ENCODE measurements at places on chromosomes 5 and 9. TPM values are rescaled to one million over a fixed set of nuclear protein-coding genes. Genes with fewer than 3 reads are reported as not detected.

- peaks cover 35% of the 10 kb centered on the region for H3K4me1 ChIP-seq
- no peak for DNase-seq
- no peak overlapping the region for H3K4me3 ChIP-seq
- H3K27me3 ChIP-seq: no peaks in the 10 kb centered on the region
Observed at GRCh38 chr9:27150746-27151406, 41.9 kb downstream of the TEK start.

- DNase-seq: no peak
- H3K4me1 ChIP-seq: no peaks in the 10 kb centered on the region
- H3K4me3 ChIP-seq: no peak overlapping the region
- H3K27ac ChIP-seq: no peak overlapping the region
Observed at GRCh38 chr9:91403665-91404543, 19.7 kb downstream of the NFIL3 start.

DNA sequence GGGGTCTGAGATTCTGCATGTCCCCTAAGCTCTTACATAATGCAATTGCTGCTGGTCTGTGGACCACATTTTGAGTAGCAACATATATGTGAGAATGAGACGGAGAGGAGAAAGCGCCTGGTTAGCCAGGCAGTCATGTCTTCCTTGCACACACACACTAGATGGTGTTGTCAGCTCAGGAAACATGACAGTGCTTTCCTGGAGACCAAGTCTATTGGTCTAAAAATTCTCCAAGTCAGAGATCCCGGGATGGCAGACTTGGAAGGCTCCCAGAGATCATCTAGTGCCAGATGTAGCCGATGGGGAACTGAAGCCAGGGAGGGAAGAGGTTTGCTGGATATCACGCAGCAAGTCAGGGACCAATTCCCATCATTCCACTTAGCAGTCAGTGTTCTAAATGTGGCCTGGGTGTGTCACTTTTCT is 53.4 kb downstream of the GALNT12 start:
- no peaks in the 10 kb centered on the region for H3K36me3 ChIP-seq
- peak; percentile 92 for DNase-seq
- peak overlapping the region; percentile 64 for H3K27ac ChIP-seq

DNA sequence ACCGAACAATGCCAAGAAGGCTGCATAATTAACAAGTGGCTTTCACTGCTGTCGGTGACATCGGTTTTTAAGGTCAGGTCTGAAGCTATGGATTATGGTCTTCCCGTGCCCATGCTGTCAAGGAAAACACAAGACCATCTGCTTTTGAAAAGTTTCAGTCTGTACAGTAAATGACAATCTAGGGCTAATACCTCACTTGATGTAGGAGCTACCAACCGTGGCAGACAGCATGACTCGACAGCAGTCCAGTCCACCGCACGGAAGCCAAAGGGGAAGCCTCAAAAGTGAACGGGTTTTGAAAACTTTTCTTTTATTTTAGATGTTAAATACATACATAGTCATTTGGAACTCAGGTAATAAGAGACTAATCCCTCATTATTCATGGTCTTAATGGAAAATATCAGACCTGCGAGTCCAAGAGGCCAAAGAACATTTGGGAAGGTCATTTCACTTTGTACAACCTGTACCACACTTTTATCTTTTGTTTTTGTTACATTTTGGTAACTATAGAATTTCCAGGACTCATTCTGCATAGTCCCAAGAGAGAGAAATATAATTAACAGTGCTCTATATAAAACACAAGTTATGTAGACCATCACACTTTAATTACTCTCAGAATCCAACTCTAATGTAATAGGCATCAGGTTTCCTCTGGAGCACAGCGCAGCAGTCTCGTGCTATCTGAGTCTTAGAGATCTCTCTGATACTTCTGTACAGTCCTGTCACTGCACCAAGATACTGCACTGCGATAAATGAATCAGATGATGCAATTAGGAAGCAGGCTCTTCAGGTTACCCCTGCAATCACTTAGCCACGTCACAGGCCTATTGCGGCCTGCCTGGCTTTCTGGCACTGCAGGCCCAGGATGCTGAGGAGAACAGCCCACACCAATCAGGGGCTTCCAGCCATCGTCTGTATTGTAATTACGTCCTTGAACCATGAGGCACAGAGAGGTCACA is 184.9 kb downstream of the FANCC start:
- peak; percentile 46 for DNase-seq
- H3K27ac ChIP-seq: no peak overlapping the region
- H3K4me1 ChIP-seq: peaks cover 7% of the 10 kb centered on the region
- no peak overlapping the region for H3K4me3 ChIP-seq

DNA sequence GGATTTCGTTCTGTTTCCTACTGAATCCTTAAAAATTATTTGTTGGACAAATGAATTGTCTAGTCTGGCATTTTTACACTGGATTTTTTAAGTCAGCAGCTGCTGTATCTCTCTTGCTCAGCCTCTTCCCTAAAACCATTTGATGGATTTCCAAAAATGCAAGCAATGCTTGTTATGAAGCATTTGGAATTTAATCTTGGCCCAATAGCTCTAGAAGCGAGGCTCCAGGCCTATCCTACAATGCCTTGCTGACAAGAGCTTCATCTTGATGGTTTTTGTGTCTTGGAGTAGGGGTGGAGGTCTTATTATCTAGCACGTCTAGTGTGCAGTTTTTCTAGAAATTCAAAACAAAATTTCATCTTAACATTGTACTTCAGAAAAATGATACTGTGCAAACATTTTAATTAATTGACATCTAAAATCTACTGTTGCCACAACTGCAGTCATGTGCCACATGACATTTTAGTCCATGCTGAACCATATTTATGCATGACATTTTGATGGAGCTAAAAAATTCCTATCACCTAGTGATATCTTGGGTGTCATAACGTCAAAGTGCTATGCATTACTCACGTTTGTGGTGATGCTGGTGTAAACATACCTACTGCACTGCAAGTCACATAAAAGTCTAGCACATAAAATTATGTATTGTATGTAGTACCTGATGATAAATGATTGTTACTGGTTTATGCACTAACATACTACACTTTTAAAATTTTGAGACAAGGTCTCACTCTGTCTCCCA is 5.9 kb upstream of the RAD23B start:
- no peak for DNase-seq
- H3K4me3 ChIP-seq: no peak overlapping the region
- peak overlapping the region; percentile 25 for H3K27ac ChIP-seq
- H3K27me3 ChIP-seq: no peaks in the 10 kb centered on the region
- no peaks in the 10 kb centered on the region for H3K36me3 ChIP-seq

DNA sequence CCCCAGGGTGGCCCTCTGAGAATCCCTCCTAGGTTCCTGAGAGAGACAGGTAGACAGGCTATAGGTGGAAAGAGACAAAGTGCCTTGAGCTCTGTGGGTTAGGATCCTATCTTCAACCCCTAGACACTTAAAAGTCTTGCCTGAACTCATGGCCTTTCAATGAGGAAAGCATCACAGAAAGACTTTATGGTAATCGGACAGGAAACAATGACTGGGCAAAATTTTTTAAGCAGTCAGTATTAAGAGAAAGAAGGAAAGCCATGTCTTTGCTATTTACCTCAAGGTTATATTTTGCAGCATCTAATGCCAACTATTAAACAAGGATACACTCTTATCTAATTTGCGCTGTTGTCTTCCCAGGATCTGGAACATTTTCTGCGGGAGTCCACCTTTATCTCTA is 93.2 kb downstream of the PCSK1 start:
- no peaks in the 10 kb centered on the region for H3K36me3 ChIP-seq
- H3K4me3 ChIP-seq: no peak overlapping the region
- no peaks in the 10 kb centered on the region for H3K27me3 ChIP-seq
- peaks cover 13% of the 10 kb centered on the region for H3K4me1 ChIP-seq
- DNase-seq: no peak

Gene SOHLH1
- total RNA-seq: not detected

Gene GAPT
- 0.49 TPM for total RNA-seq

All from sigmoid colon (tissue), 7 donors.